ENCODE measurements at places on chromosomes 16 and 17.

DNA sequence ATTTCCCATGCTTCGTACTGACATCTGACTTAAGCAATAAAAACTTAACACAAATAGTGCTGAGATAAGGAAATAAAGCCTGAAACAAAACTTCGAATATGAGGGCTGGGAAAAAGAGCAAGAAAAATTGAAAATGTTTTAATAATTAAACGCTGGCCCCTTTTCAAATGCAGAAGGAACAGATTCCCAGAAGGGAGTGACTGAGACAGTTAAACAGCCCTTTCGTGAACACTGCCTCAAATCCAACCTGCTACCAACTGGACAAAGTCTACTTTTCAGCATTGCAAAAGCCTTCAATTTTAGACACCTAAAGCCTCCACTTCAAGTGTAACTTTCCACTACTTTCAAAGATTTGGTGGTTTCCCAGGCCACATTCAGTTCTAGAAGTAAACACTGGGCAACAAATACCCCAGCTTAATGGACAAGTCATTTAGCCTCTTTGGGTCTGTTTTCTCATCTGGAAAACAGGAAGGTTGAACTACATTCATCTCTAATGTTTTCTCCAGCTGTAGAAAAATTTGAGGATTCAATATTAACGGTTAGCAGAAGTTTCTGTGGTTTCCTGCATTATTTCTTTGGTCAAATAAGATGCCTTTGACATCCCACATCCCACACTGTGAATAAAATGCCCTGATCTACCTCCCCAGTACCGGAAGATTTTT lies 11.8 kb downstream of the RFFL start:
- no peak for DNase-seq

- no peak for DNase-seq
Observed at GRCh38 chr17:60256174-60256573, 106.4 kb downstream of the CA4 start.

- DNase-seq: no peak
Observed at GRCh38 chr17:75915268-75915667, 10.6 kb upstream of the MRPL38 start.

DNA sequence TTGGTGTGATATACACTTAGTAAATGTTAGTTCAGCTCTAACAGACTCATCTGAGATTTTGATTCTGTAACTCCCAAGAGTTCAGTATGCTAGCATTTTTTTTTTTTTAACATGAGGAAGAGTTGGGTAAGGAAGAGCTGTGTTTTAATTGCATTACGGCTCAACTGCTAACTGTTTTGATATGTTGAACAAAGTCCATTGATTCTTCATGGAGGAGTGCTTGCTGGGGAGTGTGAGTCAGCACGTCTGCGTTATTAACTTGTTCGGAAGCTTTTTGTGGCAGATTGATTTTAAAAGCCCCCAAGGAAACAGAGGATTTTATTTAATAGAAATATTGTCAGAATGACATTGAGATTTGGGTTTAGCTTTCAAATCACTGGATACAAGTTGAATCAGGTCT lies 45.8 kb downstream of the PITPNC1 start:
- DNase-seq: no peak

- DNase-seq: no peak
Observed at GRCh38 chr17:76152591-76152990, 11.5 kb upstream of the FOXJ1 start.

- no peak for DNase-seq
Observed at GRCh38 chr16:66714062-66714461, 17.5 kb upstream of the CMTM4 start.

GRCh38 chr17:44307387-44308186 lies 814 bp upstream of the RUNDC3A start:
- no peak for DNase-seq

GRCh38 chr16:11557801-11558200 lies 28.9 kb downstream of the LITAF start:
- DNase-seq: no peak

DNA sequence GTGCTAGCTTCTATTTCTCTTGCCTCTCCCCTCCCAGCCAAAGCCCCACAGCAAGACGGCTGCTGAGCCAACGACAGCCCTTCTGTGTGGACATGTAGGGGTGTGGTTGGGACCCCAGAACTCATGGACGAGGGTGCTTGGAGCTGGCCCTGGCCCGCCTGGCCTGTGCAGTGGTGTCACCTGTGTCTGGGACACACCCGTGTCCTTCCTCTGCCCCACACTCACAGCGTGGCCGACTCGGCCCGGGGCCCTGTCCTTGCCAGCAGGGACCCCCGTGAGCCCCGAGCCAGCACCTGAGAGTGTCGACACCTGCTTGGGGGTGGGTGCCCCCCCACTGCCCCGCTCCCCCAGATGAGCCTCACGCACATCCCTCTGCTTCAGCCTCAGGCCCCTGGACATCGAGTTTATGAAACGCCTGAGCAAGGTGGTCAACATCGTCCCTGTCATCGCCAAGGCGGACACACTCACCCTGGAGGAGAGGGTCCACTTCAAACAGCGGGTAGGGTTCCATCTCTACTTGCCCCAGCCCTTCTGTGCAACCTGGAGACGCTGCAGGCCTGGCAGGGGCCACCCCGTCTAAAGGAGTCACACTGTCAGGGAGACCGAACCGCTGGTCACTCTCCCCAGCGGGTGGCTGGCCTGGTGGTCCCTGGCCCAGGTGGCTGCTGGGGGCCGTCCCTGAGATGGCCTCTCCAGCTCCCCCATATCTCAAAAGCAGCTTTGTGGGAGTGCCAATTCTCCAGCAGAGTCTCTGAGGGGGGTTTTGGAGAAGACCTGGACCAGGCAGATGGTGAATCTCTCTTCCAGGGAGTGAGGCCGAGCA lies 349.8 kb downstream of the SEC14L1 start:
- no peak for DNase-seq

- no peak for DNase-seq
Observed at GRCh38 chr17:48730240-48730550, 1.6 kb upstream of the HOXB13 start.

GRCh38 chr16:48359983-48360382 lies 25.2 kb downstream of the SIAH1 start:
- no peak for DNase-seq

DNA sequence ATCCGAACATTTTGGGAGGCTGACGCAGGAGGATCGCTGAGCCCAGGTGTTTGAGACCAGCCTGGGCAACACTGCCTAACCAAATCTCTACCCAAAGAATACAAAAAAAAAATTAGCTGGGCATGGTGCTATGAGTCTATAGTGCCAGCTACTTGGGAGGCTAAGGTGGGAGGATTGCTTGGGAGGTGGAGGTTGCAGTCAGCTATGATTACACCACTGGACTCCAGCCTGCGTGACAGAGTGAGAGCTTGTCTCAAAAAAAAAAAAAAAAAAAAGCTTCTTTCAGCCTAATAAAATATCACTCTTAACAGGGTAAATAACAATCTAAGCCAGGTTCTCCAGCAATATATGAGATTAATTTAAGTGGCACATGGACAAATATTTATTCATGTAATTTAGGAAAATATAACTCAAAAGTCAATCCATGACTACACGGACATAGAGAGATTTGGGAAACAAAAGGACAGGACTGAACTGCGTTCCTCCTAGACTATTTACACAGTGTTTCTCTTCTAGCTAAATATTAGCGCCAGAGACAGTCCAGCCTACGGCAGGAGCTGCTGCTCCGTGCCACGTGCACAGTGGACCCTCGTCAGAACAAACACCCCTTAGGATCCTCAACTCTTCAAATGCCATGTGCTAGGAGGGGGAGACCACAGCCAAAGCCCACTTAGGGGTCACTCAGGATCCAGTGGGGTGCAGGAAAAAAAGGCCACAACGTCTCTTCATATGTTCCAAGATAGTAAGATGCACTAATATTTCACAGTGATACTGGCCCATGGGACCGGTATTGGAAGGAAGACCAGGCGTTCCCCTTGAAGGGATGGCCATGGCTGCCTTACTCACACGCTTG lies 8.7 kb downstream of the USP36 start:
- DNase-seq: no peak

GRCh38 chr17:68179236-68179925 lies 68.5 kb upstream of the AMZ2 start:
- no peak for DNase-seq

- no peak for DNase-seq
Observed at GRCh38 chr17:41806685-41807445, 4.9 kb downstream of the P3H4 start.

All from stimulated activated CD4-positive, alpha-beta T cell treated with anti-CD3 and anti-CD28 coated beads, Interleukin-12 subunit alpha, Interleukin-12 subunit beta, amount 100 ng/mL, for 4 hours (primary cell).